ENCODE measurements at places on chromosomes 12 and 14. TPM values are rescaled to one million over a fixed set of nuclear protein-coding genes. Genes with fewer than 3 reads are reported as not detected.
A peak's percentile ranks its signal among the peaks of the same experiment; 100 is the strongest.

DNA sequence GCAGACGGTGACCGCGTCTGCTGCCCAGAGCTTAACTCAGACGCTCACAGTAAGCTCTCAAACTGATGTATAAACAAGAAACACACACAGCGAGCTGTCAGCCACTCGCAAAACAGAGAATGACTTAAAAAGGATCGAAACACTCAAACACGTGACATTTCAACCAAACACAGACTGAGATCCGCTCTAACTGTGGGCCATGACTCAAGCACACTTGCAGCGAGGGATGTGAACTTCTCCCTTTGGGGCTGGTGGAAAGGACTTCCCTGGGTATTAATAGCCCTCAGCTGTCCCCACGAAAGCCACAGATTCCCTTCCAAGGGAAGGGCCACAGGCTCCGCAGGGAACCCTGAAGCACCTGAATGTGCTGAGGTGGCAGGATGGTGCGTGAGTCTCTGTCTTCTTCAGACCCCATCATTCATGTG lies 29.1 kb downstream of the CCDC88C start:
- no peak overlapping the region for H3K4me3 ChIP-seq
- DNase-seq, result no peak
- H3K27ac ChIP-seq, result no peak overlapping the region
- no peaks in the 10 kb centered on the region for H3K36me3 ChIP-seq

TROAP gene
- 17.5 TPM for total RNA-seq

- H3K4me1 ChIP-seq, result no peaks in the 10 kb centered on the region
- no peaks in the 10 kb centered on the region for H3K27me3 ChIP-seq
- no peak overlapping the region for H3K27ac ChIP-seq
- H3K4me3 ChIP-seq, result no peak overlapping the region
Observed at GRCh38 chr14:42965512-42965911, 1358.8 kb downstream of the LRFN5 start.

- no peak overlapping the region for H3K27ac ChIP-seq
- H3K27me3 ChIP-seq, result no peaks in the 10 kb centered on the region
- H3K4me3 ChIP-seq, result no peak overlapping the region
- no peak for DNase-seq
Observed at GRCh38 chr14:49755378-49755777, 12.6 kb upstream of the KLHDC2 start.

GRCh38 chr12:130916241-130916911 lies 37.3 kb upstream of the ADGRD1 start:
- H3K36me3 ChIP-seq, result no peaks in the 10 kb centered on the region
- H3K4me3 ChIP-seq, result no peak overlapping the region
- no peak overlapping the region for H3K27ac ChIP-seq
- DNase-seq, result peak; percentile 56
- peaks cover 4% of the 10 kb centered on the region for H3K27me3 ChIP-seq
- H3K4me1 ChIP-seq, result no peaks in the 10 kb centered on the region

SRRM4 gene
- total RNA-seq, result not detected

GRCh38 chr12:3803865-3804472 lies 51.1 kb upstream of the CRACR2A start:
- H3K27ac ChIP-seq, result no peak overlapping the region
- no peaks in the 10 kb centered on the region for H3K27me3 ChIP-seq
- peak; percentile 72 for DNase-seq

- no peaks in the 10 kb centered on the region for H3K36me3 ChIP-seq
- no peak overlapping the region for H3K27ac ChIP-seq
- no peak for DNase-seq
Observed at GRCh38 chr12:49342914-49343731, 3.6 kb upstream of the DNAJC22 start.

PLEKHH1 gene
- total RNA-seq, result 1.3 TPM

DNA sequence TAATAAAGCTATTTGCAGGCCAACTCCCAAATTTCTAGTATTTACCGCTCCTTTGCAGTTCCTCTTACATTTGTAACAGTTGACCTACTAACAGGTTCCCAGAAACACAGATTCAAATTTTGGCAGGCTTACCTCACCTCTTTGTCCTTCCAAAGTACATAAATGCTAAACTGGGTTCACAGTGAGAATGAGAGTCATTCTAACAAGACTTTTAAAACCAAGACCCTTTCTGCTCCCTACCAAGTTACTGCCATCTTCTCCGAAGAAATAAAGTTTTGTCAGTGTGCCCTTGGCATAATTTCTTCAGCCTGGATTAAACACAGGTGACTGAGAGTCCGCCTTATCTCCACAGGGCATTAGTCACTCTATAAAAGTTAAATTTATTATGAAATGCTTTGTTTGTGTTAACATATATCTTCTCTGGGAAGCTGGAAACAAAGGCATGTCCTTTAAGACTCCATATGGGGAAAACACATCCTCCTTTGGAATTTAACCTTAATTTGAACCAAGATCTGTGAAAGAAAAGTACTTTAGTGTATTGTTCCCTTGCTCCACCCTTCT lies 28.2 kb downstream of the FOXA1 start:
- H3K4me1 ChIP-seq, result peaks cover 34% of the 10 kb centered on the region
- H3K4me3 ChIP-seq, result peak overlapping the region; percentile 7
- DNase-seq, result no peak

RACGAP1 gene
- 2.4 TPM for total RNA-seq

NRL gene
- 2.7 TPM for total RNA-seq

DNA sequence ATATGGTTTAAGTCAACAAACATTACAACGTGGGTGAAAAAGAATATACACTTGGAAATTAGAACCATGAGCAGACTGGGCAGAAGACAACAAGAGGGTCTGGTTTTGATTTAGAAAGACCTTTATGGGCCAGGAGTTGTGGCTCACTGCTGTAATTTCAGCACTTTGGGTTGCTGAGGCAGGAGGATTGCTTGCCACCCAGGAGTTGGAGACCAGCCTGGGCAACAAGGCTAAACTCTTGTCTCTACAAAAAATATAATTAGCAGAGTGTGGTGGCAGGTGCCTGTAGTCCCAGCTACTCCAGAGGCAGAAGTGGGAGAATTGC lies 2.7 kb upstream of the NFKBIA start:
- DNase-seq, result no peak
- no peak overlapping the region for H3K4me3 ChIP-seq
- no peaks in the 10 kb centered on the region for H3K27me3 ChIP-seq
- peaks cover 13% of the 10 kb centered on the region for H3K36me3 ChIP-seq

DNA sequence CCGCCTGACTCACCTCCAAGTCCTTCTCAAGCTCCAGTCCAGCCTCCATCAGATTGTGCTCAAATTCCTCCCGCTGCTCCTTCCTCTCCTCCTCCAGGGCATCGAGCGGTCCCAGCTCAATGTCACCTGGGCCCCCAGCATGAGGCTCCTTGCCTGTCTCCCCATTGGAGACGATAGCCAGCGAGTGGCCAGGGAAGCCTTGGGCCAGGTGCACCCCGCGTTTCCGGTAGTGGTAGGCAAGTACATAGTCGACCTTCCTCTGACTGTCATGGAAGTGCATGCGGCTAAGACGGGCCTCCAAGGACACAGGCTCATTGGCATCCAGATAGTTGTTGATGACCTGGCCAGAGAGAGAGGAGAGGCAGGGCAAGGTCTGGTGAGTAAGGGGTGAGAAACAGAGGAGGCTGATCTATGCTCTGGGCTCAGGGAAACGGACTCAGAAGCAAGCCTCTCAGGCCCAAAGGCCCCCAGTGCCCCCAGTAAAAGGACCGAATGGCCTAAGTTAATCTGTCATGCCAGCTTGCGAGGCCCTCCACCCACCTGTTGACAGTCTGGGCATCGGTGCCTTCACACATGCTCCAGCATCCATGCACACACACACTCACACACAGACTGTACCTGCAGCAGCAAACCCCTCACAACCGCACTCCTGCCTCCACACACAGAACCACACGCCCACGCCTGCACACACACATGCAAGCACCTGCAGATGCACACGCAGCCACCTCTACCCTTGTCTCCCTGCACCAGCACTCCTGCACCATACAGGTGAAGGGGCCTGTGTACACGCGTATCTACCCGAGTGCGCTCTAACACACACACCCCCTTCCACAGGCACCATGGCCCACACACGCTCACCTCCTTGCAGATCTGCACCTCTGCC lies 23.8 kb downstream of the ANO2 start:
- H3K4me3 ChIP-seq, result no peak overlapping the region
- H3K27me3 ChIP-seq, result no peaks in the 10 kb centered on the region
- DNase-seq, result no peak
- H3K36me3 ChIP-seq, result no peaks in the 10 kb centered on the region

CLEC9A gene
- not detected for total RNA-seq

NGB gene
- not detected for total RNA-seq

- no peak for DNase-seq
- H3K4me3 ChIP-seq, result no peak overlapping the region
- no peaks in the 10 kb centered on the region for H3K36me3 ChIP-seq
- no peaks in the 10 kb centered on the region for H3K27me3 ChIP-seq
Observed at GRCh38 chr14:64778104-64778754, 74.0 kb downstream of the PLEKHG3 start.

DNA sequence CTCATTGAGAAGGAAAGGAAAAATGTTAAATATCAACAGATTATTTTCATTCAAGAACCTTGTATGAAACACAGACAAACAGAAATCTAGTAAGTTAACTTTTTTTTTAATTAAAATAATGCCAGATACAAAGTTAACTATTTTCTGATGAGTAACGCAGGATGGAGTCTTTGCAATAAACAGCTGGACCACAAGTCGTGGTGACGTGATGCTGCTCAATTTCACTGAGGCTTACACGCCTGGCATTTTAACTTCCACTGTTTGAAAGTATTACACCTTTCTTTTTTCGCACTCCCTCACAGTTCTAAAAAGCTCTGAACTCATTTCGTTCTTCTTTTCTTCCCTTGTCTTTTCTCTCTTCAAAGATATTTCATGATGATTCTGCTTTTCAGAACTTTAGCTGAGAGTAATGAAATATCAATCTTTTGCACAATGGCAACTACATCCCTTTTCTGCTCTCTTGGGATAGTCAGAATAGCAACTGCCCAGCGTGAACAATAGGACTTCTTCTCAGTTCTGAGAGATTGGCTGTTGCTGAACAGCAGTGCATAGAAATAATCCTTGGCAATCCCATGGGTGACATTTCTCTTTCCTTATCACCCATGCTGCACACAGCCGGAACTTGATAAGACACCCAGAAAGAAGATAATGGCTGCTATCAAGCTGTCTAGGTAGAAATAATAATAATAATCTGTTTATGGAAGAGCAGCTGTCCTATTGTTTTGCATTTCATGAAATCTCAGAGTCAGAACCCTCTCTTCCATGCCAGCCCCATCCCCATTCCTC lies 160.5 kb downstream of the BTG1 start:
- no peaks in the 10 kb centered on the region for H3K4me1 ChIP-seq
- H3K4me3 ChIP-seq, result no peak overlapping the region
- H3K27me3 ChIP-seq, result no peaks in the 10 kb centered on the region
- no peak overlapping the region for H3K27ac ChIP-seq
- DNase-seq, result no peak

CLEC6A gene
- not detected for total RNA-seq

Measured in liver (tissue), 10 donors.